NCI-H1436 treated with DMSO at 0.1 percent for 48 hours (cell line): ENCODE measurements at places on chromosomes 6 and 20.

- no peak for DNase-seq
These were observed 246.5 kb downstream of the ERMARD start for GRCh38 chr6:169997930-169998218.

GRCh38 chr20:57894522-57894921 is 184.7 kb upstream of the PMEPA1 start:
- DNase-seq = no peak

- DNase-seq = no peak
These were observed 40.9 kb upstream of the CDH22 start for GRCh38 chr20:46349035-46349741.

DNA sequence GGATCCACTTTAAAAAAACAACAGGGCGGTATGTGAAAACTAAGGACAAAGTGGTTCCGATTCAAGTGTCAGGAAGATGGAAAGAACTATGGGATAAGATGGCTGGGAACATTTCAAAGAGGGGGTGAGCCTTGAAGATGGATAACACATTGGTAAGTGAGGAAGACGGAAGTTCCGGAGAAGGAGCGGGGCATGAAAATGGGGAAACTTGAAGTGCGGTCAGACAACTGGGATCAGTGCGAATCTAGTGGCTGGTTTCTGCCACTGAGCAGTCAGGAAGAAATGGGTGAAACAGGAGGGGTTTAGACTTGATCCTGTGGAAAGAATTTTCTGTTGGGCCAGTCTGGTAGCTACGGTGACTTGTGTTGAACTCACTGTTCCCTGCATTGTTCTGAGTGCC is 1.2 kb downstream of the NAA20 start:
- DNase-seq = no peak

- DNase-seq = no peak
These were observed 13.5 kb downstream of the EIF2S2 start for GRCh38 chr20:34098570-34098969.

DNA sequence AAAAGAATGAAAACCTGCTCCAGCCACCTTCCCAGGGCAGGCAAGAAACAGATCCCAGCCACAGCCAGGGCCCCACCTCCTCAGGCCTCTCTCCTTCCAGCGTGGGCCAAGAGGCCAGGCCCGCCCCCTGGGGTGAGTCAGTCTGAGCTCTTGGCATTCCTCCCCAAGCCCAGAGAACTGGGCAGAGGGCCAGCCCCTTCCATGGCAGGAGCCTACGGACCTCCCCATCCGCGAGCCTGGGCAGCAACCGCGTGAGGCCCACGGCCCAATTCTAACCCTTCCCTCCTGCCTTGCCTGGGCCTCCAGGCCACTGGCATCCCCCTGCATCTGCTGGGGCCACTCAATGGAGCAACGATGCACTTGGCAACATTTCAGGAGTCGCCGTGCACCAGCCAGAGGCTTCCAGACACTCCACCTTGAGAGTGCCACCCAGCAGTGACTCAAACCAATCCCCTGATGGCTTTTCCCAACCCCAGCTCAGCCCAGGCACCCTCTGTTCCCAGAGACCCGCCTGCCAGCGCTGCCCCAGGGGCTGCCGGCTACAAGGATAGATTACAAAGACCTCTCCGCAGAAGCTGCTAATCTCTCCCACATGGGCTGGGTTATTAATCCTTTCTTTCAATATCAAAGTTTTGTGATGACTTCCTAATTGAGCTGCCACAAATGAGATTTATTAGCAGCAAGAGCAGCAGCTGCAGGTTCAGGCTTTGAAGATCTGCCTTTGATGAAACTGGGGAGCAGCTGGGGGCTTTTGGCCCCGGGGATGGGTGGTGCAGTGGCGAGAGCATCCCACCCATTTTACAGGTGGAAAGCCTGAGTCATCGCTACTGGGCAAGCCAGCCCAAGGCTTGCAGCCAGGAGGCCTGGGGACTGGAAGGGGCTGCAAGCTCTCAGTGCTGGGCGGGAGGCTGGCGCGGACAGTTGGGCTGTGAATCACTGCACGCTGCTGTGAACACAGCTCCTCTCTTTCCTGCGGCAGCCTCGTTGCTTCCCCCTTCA is 85.7 kb downstream of the NFATC2 start:
- no peak for DNase-seq

DNA sequence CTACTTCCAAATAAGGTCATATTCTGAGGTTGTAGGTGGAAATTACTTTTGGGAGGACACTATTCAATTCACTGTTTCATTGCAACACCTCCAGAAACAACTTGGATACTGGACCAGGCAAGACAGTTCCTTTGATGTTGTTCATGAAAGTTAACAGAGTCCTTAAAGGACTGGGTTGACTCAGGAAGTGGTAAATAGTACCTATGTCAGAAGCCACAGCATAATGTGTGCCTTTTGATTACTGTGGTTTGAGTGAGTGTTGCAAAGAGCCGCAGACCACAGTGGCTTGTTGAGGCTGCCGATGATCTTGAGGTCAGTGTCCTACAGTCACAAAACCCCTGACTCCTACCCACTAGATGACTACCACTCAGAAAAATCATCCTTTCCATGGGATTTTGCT is 10.9 kb downstream of the IL20RA start:
- no peak for DNase-seq

DNA sequence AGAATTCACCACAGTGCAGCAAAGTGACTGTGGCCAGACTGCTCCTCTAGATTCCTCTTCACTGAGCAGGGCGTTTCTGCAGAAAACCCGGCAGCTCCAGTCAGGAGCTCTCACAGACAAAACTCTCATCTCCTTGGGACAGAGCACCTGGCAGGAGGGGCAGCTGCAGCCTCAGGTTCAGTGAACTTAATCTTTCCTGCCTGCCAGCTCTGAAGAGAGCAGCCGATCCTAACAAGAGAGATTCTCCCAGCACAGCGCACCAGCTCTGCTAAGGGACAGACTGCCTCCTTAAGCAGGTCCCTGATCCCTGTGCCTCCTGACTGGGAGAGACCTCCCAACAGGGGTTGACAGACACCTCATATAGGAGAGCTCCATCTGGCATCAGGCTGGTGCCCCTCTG is 1065.5 kb downstream of the GRIK2 start:
- DNase-seq = no peak

GRCh38 chr20:34948030-34948429 is 7.6 kb downstream of the GSS start:
- no peak for DNase-seq

DNA sequence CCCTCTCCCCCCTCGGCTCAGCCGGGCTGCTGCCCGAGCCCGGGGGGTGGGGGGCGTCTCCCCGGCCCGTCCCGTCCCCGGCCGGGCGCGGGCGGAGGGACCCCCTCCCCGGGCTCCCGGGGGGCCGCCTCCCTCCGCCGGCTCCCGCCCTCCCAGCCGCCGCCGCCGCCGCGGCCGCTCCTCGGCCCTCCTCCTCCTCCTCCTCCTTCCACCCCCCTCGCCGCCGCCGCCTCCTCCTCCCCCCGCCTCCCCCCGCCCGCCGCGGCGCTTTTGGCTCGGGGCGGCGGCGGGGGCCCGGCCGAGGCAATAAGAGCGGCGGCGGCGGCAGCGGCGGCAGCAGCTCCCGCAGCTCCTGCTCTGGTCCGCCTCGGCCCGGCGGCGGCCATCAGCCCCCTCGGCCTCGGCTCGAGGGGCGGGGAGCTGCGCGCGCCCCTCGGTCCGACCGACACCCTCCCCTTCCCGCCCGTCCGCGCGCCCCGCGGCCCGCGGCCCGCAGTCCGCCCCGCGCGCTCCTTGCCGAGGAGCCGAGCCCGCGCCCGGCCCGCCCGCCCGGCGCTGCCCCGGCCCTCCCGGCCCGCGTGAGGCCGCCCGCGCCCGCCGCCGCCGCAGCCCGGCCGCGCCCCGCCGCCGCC is 38.7 kb downstream of the GNAS start:
- DNase-seq = no peak

DNA sequence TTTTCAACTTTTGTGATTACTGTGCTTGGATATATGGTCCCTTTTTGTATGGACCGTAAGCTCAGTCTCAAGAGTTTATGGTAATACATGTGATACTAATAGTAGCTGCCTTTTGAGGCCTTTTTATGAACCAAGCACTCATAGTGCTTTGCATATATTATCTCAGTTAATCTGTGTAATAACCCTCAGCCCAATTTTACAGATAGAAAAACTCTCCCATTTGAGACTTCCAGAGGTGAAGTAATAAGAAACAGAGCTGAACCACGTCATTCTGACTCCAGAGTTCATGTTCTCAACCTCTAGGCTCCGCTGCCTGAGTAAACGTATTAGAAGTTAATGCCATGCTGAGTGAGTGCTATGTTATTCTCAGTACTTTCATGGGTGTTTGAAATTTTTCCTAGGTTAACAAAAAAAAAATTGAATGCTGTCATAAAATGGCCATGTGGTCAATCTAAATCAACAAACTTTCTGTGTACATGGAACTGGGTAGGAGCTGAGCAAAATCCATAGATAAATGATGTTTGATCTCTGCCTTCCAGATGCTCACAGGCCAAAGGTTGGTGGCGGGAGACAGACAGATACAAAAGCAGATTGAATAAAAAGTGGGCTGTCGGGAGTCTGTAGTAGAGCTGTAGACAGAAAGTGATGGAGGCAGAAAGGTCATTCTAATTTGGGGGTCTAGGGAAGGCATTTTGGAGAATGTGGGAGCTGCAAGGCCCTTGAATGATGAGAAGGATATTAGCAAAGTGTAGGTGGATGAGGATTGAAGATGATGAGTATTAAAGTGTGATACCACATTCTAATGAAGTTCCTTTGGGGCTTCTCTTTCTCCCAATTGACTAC is 22.6 kb upstream of the ELOVL2 start:
- DNase-seq = no peak

DNA sequence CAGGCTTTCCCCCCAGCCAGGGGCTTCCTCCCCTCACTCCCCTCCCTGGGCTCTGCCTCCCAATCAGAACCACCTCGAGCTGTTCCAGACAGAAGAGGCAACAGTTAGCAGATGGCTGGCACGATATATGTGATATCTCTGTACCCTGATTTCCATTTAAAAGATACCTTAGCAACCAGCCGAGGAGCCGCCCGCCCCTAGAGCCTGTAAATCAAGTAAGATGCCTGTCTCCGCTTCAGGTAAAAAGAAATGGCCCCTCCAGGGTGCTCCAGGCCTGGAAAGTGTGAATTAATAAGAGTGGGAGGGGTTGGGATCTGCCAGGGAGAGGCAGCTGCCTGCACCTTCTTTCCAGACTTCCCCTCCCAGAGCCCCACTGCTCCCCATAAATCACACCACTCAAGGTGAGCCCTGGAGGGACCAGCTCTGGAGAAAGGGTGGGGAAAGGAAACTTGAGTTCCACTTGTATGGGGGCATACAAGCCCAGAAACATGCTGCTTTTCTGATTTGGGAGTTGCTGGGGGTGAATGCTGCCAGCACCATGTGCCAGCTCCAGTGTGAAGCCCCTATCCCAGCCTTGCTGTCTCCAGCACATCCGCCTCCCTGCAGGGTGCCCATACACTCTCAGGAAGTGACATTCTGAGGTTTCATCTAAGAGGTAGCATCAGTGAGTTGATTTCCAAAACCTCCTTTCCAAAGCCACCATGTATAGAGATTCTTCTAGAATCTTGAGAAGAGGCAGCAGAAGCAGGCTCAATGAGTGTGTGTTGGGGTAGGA is 148.0 kb downstream of the LRFN2 start:
- DNase-seq = no peak

DNA sequence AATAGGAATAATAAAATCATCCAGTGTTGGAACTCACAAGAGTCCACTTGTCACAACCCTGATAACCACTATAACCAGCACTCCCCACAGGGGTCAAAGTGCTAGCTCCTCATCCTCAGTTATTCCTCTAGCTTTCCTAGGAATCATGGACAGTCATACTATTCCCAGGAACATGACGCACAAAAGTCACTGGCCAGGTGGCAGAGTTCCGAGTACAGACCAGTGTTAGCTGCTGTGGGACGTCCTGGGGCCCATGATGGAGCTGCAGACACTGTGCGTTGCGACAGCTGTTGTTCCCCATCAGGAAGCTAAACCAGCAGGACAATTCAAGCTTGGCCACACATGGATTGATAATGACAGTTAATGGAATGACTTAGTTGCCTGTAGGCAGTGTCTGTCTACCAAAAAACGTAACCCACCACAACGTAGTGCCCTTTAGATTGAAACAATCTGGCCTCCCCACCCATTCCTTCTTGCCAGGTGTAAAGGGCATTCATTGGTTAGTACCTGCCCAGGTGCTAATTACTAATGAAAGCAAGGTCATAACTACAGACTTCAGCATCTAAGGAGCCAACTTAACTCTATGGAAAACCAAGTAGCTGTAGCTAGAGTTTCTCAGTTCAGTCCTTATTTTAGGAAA is 17.4 kb downstream of the EZR start:
- no peak for DNase-seq

- no peak for DNase-seq
These were observed 91.0 kb downstream of the FYN start for GRCh38 chr6:111782192-111782809.

- no peak for DNase-seq
These were observed 770 bp downstream of the KIF3B start for GRCh38 chr20:32278199-32278643.

GRCh38 chr6:151481786-151482185 is 12.0 kb upstream of the CCDC170 start:
- no peak for DNase-seq
